Left ventricle myocardium superior (tissue), 1 donor: ENCODE measurements at places on chromosomes 2 and 18. TPM values are rescaled to one million over a fixed set of nuclear protein-coding genes. Genes with fewer than 3 reads are reported as not detected.

GRCh38 chr2:193556766-193557470 is 1362.2 kb upstream of the TMEFF2 start:
- no peak for DNase-seq

DNA sequence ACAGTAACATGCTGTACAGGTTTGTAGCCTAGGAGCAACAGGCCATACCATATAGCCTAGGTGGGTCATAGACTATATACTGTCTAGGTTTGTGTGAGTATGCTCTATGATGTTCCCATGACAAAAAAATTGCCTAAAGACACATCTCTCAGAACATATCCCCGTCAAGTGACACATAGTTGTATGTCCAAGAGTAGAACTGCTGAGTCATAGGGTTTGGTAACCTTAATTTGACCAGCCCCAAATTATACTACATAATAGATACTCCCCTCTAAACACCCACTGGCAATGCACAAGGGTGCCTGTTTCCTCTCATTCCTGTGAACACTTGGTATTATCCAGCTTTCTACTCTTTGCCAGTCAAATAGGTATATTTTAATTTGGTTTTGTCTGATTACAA is 161.6 kb downstream of the LCLAT1 start:
- DNase-seq, result no peak

- DNase-seq, result no peak
These were observed 230.0 kb upstream of the PARD3B start for GRCh38 chr2:204315236-204315662.

GRCh38 chr2:190891372-190891771 is 10.8 kb downstream of the GLS start:
- no peak for DNase-seq

EFR3B gene
- total RNA-seq, result 4.2 TPM

GRCh38 chr2:68189991-68190784 is 32.5 kb downstream of the PNO1 start:
- no peak for DNase-seq
